ENCODE measurements at places on chromosomes 5 and 9.

DNA sequence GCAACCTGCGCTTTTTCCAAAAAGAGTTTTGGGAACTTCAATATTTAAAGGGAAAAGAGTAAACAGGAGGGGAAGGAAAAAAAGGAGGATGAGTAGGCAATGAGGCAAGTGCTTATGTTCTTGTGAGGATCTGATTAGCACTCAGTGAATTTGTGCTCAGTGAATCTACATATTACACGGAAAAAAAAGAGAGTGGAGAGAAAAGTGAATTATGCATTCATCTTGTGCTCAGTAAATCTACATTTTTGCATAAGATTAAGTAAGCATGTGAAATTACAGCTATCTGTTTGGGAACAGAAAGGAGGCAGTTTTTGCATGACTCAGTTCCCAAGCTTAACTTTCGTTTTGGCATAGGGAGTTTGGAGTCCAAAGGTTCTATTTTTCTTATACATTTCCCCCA is 170.1 kb downstream of the CDH10 start:
- no peak for DNase-seq

- no peak for DNase-seq
Observed at GRCh38 chr5:57532513-57533497, 50.2 kb upstream of the ACTBL2 start.

- no peak for DNase-seq
Observed at GRCh38 chr5:176538230-176538988, 1.2 kb upstream of the RNF44 start.

DNA sequence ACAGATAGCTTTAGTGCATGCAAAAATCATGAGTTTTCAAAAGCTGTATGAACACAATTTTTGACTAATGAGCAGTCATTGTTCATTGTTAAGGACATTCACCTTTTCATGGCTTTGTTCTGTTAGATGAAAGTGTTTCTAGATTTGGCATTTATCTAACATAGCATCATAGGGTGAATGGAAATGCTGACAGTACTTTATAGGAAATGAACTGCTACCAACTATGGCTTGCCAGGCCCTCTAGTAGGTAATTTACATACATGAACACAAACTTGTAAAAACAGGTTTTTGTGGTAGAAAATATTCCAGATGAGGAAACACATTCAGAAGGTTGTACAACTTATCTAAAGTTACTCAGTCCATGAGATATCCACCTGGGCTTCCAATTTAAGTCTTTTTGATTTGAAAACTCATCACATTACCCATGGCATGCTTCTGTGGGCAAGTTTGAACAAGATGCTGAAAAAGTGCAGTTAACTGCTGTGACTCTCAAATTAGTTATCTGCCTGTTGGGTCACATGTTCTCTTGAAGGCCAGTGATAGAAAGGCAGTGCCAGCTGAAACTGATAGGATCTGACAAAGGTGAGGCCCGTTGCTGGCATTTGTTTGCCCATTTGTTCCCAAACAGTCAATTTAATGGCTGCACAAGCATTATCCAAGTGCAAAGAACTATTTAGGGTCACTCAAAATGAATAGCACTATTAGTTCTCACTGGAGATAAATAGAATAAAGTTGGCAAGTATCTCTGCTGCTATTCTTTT is 399.1 kb downstream of the MAN2A1 start:
- no peak for DNase-seq

DNA sequence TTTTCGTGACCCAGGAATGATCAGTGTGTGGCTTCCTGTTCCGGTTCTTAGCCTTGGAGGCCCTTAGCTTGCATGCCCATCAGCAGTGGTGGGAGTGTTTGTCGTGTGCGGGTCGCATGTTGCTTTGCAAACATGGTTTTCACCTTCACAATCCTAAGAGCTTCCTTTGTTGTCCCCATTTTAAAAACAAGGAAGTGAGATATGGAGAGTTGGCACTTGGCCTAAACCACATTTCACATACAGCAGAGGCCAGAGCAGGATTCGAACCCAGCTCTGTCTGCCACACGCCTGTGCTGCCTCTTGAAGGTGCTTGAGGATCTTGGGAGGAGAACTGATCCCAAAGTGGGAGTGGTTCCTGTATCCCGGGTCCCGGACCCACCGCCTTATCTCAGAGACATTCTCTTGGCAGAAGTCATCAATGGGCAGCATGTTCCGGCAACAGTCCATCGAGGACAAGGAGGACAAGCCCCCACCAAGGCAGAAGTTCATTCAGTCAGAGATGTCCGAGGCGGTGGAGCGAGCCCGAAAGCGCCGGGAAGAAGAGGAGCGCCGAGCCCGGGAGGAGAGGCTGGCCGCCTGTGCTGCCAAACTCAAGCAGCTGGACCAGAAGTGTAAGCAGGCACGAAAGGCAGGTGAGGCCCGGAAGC is 38.2 kb upstream of the POMT1 start:
- DNase-seq, result no peak

DNA sequence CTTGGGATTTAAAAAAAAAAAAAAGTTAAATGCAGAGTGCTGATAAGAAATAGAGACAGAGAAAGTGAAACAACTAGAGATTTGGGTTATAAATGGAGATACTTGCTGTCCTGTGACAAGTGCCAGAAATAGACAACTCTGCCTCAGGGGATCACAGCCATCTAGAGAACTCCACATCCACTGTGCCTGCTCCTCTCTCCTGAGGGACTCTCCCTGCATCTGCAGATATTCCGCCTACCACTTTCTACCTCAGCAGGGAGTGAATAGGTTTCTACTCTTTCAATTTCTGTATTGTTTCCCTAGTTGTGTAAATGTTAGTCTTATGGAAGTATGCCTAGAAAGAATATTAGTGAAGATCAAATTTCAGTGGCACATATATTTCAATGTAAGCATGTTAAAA is 307.2 kb downstream of the HTR1A start:
- no peak for DNase-seq

DNA sequence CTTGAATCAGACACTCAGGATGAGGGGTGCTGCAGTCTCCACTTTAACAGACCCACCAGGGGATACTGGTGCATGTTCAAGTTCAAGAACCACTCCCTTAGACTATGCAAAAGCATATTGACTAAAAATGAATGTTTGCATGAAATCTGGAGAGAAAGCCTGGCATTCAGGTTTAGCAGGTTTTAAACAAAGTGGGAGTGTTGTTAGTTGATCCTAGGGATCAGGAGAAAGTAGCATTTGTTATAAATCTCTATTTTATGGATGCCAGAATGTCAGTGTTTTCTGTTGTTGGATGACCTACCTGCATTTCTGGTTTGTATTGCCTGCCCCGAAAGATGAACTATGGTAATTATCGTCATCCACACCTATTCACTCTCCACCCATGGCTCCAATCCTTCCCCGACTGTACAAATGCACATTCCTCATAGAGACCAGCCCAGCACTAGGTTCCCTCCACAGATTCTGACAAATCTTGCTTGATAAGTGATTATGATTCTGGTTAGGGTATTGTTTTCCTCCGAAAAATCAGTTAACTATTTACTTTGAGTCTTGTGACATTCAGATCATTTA is 17.2 kb downstream of the TMEM252 start:
- no peak for DNase-seq

DNA sequence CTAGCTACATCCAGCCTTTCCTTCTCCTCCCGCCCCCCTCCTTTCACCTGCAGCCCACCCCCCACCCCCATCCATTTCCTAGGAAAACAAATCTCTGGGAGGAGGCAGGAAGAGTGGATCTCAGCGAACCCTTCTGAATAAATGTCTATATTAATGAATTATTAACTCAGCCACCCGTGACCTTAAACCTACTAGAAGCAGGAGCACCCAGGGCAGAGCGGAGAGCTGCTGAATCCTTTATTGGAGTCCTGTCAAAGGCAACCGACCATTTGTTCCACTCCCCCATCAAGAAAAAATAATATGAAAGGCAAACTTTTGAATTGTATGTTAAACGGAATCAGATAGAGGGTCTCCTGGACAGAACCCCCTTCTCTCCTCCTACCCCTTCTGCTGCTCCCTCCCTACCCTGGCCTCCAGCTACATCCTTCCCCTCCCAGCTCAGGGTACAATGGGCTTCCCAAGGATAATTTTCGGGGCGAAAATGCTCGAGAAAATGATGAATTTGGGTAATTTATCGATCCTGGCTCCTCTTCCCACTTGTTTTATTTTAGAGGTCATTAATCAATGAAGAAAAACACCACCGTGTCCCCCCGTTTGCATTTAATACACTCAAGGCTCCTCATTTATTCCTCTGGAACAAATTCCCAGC is 3.3 kb upstream of the PRDM6 start:
- DNase-seq, result no peak

DNA sequence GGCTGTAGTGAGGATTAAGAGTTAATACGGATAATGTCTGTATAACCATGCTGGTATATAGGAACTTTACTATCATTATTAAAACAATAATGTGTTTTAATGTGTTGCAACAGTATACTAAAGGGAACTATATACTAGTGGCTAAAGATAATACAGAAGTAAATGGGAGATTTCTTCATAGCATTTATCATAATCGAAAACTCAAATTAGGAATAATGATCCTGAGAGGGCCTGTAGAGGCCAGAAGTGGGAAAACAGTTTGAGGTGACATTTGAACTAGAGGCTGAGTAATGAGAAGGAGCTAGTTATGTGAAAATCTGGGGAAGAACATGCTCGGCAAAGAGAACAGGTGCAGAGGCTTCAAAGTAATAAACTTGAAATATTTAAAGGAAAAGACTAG is 2.9 kb downstream of the TCERG1 start:
- DNase-seq, result no peak

DNA sequence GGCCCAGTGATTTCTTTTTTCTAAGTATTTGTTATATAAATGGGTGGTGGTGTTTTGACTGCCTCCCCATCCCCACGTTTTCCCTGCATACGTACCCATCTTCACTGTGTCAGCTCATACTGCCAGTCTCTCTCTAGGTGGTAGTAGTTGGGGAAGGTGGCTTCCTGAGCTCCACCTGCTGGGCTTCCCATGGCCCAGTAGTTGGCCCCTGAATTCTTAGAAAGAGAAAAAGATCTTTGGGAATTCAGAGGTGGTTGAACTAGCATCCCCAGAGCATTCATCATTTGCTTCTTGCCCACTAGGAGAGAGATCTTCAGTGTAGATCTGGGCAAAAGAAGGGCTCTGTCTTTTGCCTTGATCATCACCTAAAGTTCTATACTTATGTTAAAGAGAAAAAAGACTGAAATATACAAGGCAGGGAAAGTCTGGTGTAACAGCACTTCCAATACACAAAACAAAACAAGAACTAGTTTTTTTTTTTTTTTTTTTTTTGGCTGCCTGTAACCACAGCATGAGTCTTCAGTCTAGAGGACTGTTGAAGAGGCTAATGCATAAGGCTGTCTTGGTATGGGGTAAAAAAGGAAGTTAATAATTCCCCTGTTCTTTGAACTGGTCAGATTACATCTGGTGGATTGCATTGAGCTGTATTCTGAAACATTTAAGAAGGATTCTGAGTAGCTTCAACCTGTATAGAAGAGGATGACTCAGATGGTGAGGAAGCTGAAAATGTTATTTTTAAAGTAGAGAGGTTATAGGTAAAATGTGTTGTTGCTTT is 128.7 kb downstream of the ATG10 start:
- DNase-seq, result no peak

DNA sequence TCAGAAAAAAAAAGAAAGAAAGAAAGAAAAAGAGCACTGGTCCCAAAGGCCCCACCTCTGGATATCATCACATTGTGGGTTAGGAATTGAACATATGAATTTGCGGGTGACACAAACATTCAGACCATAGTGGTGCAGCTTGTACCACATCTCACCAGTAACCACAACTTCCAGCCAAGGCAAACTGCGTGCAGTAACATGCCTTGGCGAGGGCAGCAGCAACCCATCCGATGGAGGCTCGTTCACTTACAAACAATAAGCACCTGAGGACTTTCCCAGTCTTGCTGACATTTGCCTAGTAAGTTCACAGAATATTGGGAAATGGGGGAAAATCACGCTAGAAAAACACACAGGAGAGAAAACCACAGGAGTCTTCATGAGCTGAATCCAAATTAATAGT is 508.1 kb downstream of the ZNF608 start:
- DNase-seq, result no peak

- DNase-seq, result no peak
Observed at GRCh38 chr5:176353533-176353932, 8.0 kb downstream of the KIAA1191 start.

DNA sequence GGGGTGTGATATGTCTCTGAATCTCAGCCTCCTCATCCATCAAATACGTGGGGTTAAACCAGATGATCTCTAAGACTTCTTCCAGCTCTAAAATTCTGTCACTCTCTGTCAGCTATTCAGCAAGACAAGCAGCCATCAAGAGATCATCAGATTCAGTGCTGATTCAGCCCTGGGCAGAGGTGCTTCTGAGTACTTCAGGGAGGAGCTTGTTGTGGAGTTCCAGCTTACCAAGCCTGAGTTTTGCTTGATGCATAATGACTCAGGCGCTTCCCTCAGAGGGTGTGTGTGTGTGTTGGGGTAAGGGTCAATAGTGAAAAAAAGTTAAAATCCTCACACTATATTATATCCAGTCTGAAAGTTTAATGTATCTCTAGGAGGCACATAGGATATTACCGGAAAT is 29.6 kb upstream of the TAF1L start:
- no peak for DNase-seq

DNA sequence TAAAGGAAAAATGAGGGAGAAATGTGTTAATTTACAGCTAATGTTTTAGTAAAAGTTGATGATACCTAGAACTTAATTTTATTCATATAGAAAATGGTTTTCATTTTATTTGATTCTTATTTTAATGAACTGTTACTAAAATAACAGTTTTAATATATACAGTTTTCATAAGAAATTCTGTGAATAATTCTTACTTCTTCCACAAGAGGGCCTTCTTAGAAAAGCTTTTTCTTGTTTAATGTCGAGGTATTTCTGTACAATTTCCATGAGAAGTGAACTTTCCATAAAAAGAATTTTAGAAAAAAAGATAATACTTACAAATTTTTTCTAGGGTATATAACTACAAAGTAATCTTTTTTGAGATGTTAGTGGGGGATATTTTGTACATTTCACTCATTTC is 73.9 kb downstream of the KLF9 start:
- no peak for DNase-seq

DNA sequence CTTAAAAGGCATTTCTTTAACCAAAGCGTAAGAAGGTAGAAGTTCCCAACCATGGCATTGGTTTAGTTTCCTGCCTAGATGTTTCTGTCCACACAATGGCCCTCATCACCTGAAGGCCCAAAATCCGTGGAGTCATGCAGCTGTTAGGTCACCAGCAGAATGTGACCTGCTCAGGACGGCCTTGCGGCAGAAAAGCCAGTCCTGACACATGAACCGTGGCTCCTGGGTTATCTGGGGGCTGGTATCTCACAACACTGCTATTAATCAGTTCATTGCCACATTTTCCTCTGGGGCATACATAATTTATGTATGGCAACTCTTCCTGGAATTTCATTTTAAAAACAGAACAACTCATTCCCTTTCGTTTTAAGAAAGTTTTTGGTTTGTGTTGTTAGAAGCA is 278.4 kb downstream of the ATPSCKMT start:
- no peak for DNase-seq

DNA sequence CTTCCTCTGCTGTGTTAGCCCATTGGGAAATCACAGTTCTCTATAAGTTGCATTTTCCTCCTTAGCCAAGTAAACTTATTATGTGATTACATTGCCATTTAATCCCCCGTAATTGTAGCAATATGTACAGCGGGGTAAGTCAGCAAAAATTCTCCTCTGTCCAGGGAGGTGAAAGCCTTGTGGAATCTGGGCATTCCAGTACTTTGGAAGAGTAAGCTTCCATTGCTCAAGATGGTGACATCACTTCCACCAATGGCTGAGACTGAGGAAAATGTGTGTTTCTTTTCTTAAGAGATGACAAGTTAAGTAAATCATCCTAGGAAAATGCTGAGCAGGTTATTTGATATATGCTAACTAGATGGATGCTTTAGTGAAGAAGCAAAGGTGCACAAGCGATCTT is 436.7 kb downstream of the CETN3 start:
- DNase-seq, result no peak

- no peak for DNase-seq
Observed at GRCh38 chr9:134276453-134277245, 49.6 kb upstream of the RXRA start.
